ENCODE measurements at places on chromosomes 3 and 15. TPM values are rescaled to one million over a fixed set of nuclear protein-coding genes. Genes with fewer than 3 reads are reported as not detected.

The ATP13A5 gene
- not detected for total RNA-seq

The CFAP44 gene
- 3.8 TPM for total RNA-seq

The PRICKLE2 gene
- 59.9 TPM for total RNA-seq

The SEC62 gene
- 98.1 TPM for total RNA-seq

The RTP3 gene
- not detected for total RNA-seq

The TEX55 gene
- total RNA-seq: not detected

The SLC6A1 gene
- not detected for total RNA-seq

The POC1A gene
- 3.8 TPM for total RNA-seq

The CFAP20DC gene
- total RNA-seq: 1.6 TPM

The AGBL1 gene
- total RNA-seq: not detected
